ENCODE measurements at places on chromosomes 3 and 15.

- DNase-seq = no peak
Observed at GRCh38 chr3:13110678-13111116, 37.5 kb upstream of the IQSEC1 start.

- no peak for DNase-seq
Observed at GRCh38 chr3:66411961-66412887, 88.6 kb downstream of the LRIG1 start.

DNA sequence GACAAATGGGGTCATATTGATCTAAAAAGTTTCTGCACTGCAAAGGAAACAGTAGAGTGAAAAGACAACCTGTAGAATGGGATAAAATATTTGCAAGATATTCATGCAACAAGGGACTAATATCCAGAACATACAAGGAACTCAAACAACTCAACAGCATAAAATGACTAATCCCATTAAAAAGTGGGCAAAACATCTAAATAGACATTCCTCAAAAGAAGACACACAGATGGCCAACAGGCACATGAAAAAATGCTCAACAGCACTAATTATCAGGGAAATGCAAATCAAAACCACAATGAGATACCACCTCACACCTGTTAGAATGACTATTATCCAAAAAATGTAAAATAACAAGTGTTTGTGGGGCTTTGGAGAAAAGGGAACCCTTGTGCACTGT is 8.8 kb downstream of the SLC12A8 start:
- DNase-seq = no peak

DNA sequence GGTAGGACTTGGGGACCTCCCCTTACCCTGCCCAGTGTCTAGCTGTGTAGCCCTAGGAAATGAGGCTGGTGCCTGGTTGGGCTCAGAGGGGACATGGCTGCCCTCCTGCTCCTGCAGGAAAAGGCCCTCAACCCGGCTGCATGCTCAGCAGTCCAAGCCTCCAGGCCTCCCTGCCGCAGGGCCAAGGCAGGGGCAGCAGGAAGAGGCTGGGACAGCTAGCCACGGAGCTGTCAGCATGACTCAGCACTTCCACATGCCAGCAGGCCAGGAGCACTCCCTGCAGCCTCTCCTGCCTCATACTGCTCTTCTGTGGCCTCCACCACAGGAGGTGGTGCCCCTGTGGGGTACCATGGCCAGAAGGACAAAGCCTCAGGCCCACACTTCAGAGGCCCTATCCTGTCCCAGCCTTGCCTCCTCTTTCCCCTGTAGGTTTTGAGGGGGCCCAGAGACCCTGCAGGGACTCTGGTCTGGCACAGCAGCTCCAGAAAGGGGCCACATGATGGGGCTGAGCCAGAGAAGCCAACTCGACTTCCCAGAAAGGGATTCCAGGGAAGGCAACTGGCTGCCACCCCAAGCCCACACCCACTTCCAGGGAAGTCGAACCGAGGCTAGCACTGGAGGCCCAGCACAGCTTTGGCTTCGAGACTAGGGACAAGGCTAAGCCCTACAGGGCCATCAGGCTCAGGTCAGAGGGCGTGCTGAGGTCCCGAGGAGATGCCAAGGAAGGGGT is 19.5 kb downstream of the TKT start:
- DNase-seq = no peak

GRCh38 chr15:56016281-56016680 is 22.9 kb upstream of the NEDD4 start:
- no peak for DNase-seq

DNA sequence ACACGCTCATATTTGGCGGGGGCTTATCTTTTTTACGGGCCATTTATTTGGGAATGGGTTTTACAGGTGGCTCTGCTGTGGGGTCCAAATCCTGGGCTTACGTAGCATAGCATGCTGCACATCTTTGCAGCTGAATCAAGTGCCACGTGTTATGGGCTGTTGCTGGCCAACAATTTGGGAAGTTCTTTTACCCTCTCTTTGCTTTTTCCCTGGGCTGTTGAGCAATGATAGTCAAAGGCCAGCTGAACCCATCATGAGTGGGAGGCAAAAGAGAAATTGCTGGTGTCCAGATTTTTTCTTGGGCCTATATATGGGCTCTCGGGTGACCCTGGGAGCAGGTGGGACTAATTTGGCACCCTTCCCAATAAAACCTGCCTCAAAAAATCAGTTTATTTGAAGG is 209.3 kb upstream of the SATB1 start:
- no peak for DNase-seq

DNA sequence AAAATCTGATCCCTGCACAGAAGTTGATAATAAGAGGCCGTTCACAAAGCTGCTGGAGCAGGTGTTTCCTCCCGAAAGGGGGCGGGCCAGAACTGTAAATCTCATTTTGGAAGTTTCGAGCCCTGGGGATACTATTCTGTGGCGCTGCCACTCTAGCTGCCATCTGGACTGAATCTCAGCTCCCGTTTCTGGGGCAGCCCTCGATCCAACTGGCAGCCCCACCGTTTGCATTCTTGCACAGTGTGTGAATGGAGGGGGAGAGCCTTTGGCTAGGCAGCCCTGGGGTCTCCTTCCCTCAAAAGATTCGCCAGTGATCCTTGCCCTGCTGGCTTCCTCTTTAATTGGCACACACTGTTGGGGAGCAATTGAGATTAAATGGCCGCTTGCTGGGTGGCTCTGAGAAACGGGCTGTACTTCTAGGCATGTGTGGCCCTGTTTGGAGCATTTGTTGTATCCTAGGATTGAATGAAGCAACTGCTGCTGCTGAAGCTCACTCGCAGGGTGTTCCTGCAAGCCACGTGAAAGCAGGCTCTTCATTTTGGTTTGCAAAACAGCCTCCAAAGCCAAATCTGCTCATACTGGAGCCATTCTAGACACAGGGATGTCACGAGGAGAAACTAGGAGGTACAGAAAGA is 57.2 kb upstream of the TOPAZ1 start:
- DNase-seq = no peak

DNA sequence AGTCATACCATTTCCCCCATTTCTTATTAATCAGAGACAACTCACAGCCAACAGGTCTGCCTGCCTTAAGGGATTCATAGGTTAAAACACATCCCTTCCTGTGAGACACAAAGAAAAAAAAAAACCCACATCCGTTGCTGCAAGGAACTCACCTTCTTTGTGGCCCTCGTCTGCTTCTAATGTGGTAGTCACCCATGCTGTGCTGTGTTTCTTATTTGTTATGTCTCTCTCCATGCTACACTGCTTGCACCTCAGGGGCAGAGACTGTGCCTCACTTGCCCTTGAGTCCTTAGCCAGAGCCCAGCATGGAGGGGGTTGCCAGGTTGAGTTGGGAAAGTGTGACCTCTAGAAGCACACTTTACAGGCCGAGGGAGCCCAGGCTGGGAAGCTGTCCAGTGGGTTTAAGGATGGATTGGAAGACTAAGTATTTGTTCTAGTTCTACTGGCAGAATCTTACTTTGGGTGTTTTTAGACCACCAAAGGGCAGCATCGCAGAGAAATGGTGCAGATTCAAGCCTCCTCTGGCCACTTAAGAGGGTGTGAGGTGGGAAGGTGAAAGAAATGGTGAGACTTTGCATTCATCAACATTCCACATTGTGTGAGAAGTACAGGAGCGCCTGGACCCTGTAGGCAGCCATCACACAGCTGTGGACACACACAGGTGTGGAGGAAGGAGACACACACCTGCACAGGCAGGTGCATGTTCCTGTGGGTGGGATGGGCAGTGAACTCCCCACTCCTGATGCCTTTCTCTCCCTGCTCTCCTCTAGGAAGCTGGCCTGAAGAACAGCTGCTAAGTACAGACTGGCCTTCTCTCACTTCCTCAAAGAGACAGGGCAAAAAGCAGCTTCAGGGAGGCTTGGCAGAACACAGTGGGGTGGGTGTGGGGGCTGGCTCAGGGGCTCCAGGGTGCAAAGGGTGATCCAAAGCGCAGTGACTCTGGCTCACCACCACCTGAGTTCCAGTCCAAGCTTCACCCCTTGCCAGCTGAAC is 48.8 kb downstream of the GLB1 start:
- DNase-seq = no peak

- DNase-seq = no peak
Observed at GRCh38 chr15:69476704-69477473, 24.3 kb downstream of the RPLP1 start.

DNA sequence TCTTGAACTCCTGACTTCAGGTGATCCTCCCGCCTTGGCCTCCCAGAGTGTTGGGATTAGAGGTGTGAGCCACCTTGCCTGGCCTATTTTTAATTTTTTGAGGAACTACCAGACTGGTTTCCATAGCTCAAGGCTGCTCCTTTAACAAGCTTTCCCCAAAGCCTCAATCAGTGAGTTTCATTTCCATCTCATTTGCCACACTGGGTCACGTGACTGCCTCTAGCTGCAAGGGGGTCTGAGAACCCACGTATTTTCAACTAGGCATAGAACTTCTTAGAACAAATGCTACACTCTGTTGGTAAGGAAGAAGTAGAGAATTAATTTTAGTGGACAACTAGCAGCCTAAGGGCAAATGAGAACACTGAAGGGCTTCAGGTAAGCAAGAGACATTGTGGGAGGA is 3.1 kb upstream of the CD276 start:
- no peak for DNase-seq

GRCh38 chr3:161991901-161992540 is 495.4 kb downstream of the OTOL1 start:
- DNase-seq = no peak

DNA sequence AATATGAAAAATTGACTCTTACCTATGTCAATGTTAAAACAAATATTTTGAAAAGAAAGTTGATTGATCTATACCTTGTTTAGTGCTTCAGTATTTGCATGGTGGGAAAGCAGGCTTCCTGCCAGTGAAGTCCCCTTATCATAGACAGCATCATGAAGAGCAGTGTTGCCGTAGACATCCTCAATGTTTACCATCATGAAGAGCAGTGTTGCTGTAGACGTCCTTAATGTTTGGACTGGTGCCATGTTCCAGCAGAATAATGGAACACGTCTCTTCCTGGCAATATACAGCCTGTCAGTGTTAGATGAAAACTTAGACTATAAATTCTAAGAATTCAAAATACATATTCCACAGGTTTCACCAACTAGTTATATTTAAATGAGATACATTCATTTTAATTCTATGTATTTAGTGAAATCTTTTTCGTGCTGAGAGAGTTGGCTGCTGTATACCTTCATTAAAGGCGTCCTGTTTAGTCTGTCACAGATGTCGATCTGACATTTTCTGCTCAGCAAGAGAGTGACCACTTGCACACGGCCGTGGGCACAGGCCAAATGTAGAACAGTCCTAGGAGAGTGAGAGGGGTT is 116.8 kb downstream of the LMLN start:
- DNase-seq = no peak

DNA sequence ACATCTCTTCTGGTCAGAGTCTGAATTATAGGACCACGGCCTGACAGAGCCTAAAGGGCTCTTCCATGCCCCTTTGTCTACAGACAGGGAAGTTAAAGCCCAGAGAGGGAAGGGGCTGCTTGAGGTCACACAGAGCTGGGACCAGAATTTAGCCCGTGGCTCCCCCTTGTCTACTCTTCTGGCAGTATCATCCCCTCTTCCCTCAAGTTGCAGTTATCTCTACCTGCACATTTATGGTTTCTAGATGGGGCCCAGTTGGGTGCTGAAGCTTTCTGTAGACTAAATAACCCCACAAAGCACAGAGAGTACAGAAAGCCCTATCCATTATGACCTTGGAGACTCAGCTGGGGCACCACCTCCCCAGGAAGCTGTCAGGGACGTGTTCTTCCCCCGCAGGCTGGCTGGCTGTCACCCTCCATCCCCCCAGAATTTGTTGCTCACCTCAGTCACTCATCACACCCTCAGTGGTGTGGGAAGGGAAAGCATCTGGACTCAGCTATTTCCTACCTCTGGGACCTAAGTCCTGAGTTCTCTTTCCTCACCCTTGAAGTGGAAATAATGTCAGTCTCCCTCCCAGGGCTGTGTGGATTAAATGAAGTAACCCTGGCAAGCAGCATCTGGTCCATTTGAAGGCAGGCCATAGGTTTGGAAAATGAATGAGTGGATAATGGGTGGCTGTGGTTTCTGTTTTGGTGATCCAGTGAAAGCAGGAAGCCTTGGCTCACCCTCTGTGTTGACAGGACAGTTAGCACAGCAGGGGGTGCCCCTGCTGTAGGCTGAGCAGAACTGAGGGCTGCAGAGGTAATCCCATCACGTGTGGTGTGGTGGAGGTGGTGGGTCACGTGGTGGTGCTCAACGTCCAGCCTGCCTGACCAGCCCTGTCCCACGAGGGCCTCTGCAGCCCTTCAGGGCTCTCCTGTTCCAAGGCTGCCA is 16.3 kb downstream of the ACOX2 start:
- no peak for DNase-seq

GRCh38 chr3:195005251-195005620 is 265.7 kb downstream of the XXYLT1 start:
- DNase-seq = no peak

DNA sequence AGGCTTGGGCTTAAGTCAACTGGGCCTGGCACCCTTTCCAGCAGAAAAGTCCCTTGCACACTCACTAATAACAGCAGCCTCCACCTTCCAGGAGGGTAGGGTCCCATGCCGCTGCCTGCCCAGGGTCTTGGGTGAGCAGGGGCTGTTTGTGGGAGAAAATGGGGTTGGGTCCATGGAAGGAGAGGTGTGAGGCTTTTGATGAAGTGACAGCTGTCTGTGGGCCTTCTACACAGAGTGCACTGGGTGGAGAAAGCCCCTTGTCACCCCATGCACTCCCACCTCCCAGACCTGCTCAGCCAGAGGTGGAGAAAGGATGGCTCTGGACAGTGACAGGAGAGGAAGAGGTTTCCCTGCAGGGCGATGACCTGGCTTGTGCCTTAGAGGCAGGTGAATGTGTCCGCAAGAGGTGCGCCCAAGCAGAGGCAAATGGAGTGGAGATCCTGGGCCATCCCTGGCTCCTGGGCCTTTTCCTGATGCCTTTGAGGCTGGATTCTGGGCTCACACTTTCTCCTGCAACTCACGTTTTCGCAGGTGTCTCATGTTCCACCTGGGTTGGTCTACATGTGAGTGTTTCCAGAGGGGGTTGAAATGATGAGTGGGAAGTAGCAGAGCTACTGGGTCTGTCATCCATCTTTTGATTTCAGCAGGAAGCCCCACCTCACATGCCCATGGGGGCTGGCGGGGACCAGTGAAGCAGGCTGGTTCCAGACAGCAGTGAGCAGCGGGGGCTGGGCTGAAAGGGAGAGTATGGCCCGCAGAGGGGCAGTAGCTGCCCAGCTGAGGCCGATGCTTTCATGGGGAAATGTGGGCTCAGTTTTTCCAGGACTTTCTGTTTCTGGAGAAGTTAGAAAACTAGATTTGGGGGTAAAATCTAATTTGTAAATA is 85.2 kb upstream of the PRR23E start:
- no peak for DNase-seq

DNA sequence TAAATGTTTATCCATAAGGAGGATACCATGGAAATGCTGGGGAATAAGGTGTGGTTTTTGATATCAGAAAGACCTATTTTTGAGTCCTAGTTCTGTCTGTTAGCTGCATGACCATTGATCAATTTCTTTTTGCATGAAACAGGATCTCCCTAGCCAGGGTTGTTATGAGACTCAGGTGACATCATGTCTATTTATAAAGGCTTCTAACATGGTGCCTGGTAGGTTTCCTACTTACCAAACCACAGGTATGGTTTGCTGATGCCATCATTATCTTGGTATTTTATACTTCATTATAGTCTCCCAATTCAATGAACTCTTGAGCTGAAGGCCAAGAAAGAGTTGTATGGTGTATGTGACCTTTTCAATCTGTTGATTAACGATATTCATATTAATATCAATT is 144.0 kb downstream of the CLSTN2 start:
- DNase-seq = no peak

Measured in neuronal stem cell (in vitro differentiated cells).